ENCODE measurements at places on chromosomes 12 and 14.
A peak's percentile ranks its signal among the peaks of the same experiment; 100 is the strongest.

GRCh38 chr12:15608941-15609340, 180.2 kb downstream of the EPS8 start:
- DNase-seq = no peak

GRCh38 chr14:100907240-100907639, 3.7 kb upstream of the RTL1 start:
- DNase-seq = no peak

DNA sequence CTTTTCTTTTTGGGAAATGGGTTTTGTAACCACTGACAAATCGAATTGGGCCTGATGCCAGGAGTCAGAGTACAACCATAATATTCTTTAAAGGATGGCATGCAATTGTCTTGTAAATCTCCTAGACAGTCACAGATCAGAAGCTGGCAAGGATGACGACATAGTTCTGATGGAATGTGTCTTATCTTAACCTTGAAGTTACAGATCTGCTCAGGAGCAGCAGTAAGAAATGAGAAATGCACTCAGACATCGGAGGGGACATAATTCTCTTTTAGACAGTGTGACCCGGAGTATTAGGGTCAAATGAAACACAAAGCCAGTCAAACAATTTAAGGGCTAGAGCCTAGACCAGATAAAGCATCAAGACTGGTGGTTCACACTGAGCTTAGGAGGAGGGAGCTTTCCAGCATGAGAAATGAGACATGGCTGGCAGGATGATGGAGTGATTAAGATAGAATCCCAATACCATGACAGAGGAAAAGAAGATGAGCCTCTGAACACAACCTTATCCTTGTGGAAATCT, 17.5 kb downstream of the CBX5 start:
- DNase-seq = peak; percentile 67

DNA sequence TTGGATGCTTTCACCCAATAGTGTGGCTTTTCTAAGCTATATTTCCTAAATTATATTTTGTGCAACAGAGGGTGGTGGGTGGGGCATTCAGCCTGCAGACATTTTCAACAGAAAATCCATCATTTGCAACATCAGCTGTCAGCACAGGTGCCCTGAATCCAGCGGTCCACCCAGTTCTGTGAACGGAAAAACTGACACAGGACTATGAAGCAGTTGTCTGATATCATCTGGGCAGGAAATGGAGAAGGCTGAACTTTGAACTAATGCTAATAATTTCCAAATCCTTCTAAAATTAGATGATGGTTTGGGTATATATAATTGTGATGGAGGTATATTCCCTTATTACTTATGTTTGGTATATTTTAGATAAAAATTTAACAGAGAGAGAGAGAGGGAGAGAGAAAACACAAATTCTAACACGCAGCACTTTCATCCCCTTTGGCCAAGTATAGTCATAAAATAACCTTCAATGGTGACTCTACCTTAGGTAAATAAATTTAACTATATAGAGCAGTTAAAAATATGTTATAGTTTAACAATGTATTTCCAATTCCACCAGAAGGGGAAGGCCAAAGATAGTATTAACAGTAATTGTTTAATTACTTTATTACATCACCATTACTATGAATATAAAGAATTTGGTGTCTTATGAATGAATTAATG, 58.3 kb upstream of the PTPRB start:
- no peak for DNase-seq

DNA sequence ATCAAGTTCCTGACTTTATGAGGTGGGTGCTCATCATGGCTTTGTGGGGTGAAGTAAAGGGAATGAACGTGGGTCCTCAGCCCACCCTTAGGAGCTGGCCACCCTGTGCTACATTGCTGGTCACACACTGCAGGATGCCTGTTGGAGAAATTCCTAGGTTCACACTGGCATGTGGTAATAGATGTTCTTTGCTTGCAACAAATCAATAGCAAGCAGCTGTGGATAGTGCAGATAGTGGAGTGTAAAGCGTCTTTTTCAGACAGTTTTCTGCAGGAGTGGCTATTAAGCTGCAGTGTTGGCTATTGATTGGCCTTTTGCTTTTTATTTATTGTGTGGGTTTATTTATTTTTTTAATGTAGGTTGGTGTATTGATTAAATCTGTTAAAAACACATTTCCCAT, 822.7 kb downstream of the NRXN3 start:
- DNase-seq = no peak

- DNase-seq = no peak
These were observed 306.6 kb upstream of the ATP2B1 start for GRCh38 chr12:90015228-90015627.

DNA sequence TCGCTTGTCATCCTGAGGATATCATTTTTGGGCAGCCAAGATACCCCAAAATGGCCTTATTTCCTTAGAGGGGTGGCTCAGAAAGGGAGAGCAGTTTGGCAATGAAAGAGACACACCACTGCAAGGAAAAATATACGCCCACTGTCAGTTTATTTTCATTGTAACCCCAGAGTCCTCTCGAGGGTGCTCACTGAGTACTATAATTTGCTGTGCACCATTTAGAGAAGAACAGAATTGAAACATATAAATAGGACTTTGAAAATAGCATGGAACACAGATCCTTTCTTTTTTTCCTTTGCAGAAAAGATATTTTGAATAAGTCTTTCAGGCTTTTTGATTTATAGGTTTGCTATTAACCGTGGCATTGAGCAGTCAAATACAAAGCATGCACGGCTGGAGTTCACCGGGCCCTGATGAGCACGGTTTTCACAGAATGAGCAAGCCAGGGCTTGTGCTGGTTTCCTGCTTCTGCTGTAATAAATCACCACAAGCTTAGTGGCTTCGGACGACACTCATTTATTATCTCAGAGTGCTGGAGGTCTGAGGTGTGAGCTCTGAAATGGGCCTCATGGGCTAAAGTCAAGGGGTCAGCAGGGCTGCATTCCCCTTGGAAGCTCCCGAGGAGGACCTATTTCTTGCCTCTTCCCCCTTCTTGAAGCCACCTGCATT, 152.3 kb downstream of the ZNF664 start:
- no peak for DNase-seq

- DNase-seq = peak; percentile 41
These were observed 6.9 kb downstream of the TNFRSF1A start for GRCh38 chr12:6334940-6335450.

- no peak for DNase-seq
These were observed 67.4 kb downstream of the MED13L start for GRCh38 chr12:116210131-116210530.

DNA sequence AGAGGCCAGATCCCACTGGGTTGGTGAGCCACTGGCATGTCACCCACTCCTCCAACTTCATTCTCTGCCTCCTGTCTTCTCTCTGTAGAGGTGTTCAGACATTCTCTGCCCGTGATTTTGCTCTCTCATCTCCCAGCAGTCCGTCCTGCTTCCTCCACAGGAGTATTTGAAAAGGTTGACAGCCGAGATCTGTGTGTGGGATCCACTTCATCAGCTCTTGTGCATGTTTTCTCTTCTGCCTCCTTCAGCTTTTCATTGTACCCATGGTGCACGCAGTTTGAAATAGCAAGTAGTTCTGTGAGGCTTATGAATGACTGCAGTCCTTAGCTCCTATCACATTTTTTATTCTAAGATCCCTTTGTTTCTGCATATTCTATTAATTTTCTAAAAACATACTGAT, 34.8 kb downstream of the ZC3H14 start:
- no peak for DNase-seq

GRCh38 chr12:116697305-116697704, 40.6 kb downstream of the SPRING1 start:
- DNase-seq = peak; percentile 34

- DNase-seq = no peak
These were observed 13.4 kb downstream of the ASB2 start for GRCh38 chr14:93962701-93963601.

- DNase-seq = no peak
These were observed 365.5 kb downstream of the TMEM121 start for GRCh38 chr14:105891631-105892452.

DNA sequence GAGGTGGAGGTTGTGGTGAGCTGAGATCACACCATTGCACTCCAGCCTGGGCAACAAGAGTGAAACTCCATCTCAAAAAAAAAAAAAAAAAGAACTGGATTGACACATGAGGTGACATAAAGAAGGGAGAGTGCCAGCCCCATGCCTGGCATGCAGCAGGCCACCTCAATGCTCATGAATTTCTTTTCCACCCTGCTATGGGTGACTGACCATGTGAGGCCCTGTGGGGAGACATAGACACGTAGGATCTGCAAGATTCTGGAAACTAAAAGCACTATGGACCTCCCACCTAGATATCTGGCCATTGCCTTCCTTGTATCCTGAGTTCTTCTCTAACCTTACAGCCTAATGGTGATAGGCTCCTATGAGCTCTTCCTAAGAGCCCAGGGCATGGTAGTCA, 5.6 kb upstream of the ACTN1 start:
- DNase-seq = no peak

DNA sequence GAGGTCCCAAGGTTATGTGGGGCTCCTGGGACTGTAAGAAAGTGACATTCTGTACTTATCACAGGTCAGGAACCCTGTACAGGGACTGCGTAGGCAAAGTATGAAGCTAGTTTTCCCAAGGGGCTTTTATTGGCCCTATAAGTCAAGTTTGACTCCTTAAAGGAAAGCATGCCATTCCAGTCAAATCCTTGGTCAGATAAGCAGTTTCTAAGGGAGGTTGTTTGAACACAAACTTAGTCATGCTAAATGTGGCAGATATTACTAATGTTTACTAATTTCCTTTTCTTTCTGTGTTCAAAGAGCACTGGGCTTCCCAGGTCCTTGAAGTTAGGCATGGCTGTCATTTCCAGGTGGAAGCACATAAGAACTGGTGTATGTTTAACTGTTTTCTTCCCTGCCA, 472.4 kb downstream of the ATP23 start:
- DNase-seq = no peak

- no peak for DNase-seq
These were observed 4.0 kb downstream of the STX2 start for GRCh38 chr12:130835011-130835410.

- DNase-seq = no peak
These were observed 26.6 kb downstream of the TSPAN9 start for GRCh38 chr12:3103806-3104205.

DNA sequence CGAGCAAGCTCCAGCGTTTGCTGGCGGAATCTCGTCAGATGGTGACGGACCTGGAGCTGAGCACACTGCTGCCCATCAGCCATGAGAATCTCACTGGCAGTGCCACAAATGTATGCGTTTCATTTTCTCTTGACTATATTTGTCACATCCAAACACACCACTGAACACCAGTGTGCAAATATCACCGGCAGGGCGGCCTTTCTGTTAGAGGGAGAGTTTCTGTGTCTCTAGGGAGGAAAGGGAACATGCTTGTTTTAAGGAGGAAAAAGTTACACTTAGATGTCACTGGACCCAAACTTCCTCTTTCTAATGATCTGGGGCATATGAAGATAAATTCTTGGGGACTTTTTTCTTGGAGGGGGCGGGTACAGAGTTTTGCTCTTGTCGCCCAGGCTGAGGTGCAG, 21.9 kb upstream of the HIP1R start:
- DNase-seq = no peak

DNA sequence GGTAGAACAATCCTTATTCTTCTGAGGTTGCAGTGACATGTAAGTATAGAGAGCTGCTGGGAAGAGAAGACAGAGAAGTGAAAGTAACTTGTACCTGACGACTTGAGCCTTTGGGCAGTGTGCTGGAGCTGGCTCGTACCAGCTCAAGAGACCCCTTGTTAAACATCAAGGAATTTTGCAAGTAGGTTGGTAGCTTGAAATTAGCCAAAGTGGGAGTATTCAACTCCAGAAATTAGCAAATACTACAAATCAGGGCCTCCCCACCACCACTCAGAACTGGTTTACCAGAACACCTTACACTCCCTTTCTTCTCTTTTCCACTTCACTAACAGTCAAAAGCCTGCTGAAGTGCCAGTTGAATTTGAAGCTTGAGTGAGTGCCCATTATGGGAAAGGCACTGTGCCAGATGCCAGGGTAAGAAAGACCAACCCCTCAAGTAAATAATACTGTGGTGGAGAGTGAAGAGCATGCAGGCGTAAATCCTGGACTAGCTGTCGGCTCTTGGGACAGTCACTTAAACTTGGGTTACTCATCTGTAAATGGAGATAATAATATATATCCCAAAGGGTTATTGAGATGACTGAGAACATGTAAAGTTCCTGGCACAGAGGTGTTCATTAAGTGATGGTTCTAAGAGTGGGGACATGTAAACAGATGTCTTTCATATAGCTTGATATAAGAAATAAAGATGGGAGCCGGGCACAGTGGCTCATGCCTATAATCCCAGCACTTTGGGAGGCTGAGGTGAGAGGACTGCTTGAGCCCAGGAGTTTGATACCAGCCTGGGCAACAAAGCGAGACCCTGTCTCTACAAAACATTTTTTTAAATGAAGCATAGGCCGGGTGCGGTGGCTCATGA, 27.0 kb upstream of the EID3 start:
- DNase-seq = no peak

GRCh38 chr12:12919666-12920435, 28.5 kb downstream of the GPRC5A start:
- no peak for DNase-seq

- peak; percentile 36 for DNase-seq
These were observed 126.0 kb upstream of the ATF7IP start for GRCh38 chr12:14239350-14239934.

GRCh38 chr12:64034901-64035576, 187.1 kb downstream of the KICS2 start:
- no peak for DNase-seq

DNA sequence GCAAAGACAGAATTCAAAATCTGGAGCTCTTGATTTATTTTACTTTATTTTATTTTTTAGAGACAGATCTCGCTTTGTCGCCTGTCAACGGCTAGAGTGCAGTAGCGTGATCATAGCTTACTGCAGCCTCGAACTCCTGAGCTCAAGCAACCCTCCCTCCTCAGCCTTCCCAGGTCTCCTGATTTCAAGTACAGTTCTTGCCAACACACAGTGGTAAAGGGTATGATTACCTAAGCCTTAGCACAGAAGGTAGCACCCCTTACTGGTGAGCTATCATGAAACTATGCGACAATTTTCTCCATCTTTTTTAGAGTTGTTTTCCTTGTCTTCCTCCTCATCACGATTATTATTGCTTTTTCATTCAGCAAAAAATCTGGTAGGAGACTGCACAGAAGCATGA, 94.3 kb upstream of the ETV6 start:
- no peak for DNase-seq

GRCh38 chr14:51443195-51444018, 203.4 kb downstream of the TMX1 start:
- DNase-seq = no peak

DNA sequence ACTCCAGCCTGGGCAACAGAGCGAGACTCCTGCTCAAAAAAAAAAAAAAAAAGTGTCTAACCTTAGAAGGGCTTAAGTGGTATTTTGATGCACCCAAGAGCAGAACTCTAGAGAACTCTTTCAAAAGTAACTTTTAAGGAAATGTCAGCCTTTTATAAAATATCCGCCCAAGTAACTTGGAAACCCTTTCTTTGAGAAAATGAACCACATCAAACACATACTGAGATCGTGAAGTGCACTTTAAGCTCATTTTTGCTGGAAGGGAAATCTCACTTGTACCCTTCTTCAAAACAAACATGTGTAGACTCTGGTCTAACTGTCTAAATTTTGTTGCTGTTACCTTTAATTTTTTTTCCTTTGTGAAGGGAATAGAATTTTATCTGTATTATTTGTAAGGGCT, 5.5 kb downstream of the C12orf56 start:
- no peak for DNase-seq
